ENCODE measurements at places on chromosomes 11 and 22.

- no peak for DNase-seq
These were observed 373.9 kb upstream of the C11orf87 start for GRCh38 chr11:109048098-109048497.

DNA sequence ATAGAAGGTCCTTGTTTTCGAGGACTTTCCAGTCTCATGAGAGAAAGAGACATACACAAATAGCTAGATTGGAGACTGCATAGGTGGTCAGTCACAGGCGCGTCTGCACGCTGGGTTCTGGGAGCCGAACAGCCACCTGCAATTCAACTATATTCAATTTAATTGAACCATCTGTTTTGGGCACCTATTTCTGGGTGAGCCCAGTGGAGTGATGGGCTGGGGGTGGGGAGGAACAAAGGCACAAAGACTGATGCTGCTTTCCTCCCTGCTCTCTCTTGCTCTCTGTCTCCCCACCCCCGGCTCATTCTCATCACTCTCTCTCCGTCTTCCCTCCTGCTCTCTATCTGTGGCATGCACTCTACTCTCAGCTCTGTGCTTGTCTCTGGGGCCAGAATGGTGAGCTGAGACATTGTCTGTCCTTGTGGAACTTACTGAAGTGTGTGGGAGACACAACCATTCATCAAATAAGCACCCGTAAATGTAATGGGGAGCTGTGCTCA lies 48.1 kb upstream of the B3GAT1 start:
- no peak for DNase-seq

DNA sequence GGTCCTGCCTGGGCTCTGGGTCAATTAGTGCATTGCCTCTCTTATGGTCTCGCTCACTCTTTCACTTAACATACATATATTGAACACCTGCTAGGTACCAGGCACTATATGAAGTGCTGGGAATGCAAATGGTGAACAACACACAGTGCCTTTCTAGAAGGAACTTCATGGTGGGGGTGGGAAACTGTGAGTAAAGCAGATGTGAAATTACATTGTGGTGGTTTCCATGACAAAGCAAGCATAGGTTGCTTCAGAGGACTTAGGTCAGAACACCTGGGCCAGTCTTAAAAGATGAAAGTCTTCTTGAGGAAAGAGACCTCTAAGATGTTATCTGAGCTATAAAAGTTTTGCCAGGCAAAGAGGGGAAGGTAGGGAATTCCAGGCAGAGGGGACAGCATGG lies 231.3 kb downstream of the BUD13 start:
- DNase-seq, result no peak

DNA sequence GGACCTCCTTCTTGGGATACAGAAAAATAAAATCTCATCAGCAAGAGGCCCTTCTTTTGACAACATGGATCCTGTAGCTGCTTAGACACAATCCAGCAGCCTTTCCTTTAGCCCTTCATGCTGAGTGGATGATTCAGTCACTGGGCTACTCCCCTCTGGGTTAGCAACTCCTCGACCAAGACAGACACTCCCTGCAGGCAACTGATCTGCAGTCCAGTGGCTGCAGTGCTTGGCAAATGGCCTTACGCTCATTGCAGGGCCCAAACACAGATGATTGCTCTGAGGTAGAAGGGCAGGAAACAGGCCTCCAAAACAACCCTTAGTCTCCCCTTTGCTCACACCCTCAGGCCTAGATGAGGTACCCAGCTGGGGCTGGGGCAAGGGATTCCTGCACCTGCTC lies 73.2 kb upstream of the OPCML start:
- DNase-seq, result no peak

DNA sequence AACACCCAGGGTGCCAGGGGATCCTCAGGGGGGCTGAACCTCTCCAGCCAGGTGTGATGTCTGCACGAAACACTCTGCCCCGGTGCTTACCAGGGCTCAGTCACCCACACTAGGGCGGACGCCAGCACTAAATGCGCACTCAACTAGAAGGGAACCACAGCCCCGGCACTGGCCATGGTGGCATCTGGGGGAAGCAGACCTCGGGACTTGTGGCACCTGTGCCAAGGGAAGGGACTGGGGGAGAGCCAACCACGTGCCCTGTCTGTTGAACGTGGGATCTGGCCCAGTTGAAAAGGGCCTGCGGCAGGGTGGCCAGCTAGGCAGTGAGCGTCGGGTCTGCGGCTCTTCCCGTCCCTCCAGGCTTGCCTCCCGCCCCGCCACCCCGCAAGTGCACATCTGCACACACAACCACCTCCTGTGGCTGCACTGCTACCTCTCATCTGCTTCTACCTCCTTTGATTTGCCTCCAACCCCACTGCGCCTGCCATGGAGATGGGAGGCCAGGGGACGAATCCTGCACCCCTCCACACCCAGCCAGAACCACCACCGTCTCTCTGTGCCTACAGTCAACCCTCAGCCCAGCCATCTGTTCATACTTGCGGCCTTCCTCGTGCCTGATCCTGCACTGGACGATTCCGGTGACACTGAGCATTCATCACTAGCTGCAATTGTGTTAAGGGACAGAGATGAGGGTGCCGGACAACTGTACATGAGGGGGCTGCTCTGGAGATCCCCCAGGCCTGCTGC lies 15.0 kb upstream of the MOB2 start:
- no peak for DNase-seq

- no peak for DNase-seq
These were observed 122.7 kb downstream of the EFCAB6 start for GRCh38 chr22:43689356-43689755.

DNA sequence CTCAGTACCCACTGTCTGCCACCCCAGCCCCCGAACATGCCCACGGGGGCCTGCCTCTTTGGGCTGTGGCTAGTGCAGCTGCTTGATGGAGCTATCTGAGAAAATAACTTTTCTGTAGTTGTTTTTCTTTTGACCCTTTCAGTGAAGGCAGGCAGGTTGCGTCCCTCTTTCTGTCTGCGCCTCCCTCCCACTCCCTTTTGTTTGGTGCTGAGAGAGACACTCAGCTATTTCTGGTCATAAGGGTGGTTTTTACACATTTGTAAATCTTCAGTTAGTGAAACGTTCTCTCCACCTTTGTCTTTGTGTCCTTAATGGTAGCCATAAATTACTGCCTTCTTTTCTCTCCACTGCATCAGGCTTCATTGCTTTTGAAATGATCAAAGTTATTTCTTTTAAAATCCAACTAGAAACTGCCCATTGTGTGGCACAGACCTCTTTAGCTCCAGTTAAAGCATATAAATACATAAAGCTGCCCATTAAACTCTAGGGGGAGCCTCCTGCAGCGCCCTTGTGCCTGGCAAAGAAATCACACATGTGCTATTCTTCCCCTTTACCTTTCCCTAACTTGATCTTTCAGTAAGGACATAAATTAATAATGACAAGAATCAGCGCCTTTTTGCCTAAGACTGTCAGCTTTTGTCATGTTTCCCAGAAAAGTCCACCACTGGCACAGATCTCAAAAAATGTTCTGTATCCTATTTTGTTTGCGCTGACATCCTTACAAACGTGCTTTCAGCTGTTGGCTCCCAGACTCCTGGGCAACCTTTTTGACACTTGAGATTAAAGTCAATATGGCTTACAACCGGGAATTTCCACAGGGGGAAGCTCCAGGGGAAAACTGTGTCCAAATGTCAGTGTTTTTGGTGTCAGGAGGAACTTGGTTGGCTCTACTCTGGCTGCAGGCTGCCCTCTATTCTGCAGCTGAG lies 1.7 kb upstream of the SCUBE2 start:
- no peak for DNase-seq

DNA sequence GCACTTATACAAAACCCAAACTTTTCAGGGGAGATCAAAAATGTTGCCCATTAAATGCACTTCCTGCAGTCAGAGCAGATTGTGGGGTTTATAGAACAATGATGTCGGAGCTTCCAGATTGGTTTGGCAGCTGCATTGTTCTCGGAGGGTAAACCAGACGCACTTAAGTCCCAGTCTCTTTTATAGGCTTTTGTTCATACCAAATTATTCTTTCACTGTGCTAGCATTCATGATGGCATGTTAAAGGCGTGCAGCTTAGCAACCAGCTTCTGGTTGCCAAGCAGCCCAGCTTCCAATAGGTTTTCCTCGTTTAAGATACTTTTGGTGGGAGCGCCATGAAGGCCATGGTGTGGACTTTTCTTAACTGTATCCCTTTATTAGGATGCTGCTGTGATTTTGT lies 40.9 kb downstream of the ZC3H12C start:
- no peak for DNase-seq

DNA sequence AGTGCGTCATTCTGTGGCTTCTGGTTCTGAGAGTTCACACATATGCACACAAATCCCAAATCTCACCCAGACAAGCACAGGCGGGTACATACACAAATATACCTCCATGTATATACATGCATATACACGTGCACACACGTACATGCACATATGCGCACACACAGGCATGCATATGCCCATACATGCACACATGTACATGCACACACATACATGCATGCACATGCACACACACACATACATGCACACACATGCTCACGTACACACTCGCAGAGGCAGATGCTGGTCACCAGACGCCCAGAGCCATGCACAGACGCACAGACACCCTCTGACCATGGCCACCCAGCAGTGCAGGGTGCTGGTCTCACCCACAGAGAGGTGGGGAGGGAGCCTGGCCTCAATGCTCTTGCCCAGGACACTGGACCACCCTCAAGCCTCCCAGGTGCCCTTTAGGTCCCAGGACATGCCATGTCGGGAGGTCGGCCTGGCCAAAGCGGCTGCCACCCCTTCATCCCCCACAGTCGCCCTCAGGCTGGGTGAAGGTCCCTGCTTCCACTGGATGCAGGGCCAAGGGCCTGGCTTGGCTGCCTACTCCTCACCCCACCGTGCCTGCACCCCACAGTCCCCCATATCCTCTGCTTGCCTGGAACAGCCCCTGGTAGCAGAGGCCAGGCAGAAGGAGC lies 9.5 kb downstream of the DUSP8 start:
- DNase-seq, result no peak

- DNase-seq, result no peak
These were observed 1.6 kb downstream of the SPON1 start for GRCh38 chr11:13963949-13964770.
